H1 (cell line): ENCODE measurements at places on chromosomes 4 and X.

GRCh38 chr4:123587983-123588494, 191.4 kb downstream of the SPRY1 start:
- DNase-seq = no peak

- DNase-seq = no peak
Measured at GRCh38 chrX:38138900-38139299, 81.8 kb downstream of the SRPX start.

- no peak for DNase-seq
Measured at GRCh38 chr4:173501592-173502150, 28.4 kb downstream of the HAND2 start.

- DNase-seq = no peak
Measured at GRCh38 chr4:61485056-61485455, 284.9 kb downstream of the ADGRL3 start.

DNA sequence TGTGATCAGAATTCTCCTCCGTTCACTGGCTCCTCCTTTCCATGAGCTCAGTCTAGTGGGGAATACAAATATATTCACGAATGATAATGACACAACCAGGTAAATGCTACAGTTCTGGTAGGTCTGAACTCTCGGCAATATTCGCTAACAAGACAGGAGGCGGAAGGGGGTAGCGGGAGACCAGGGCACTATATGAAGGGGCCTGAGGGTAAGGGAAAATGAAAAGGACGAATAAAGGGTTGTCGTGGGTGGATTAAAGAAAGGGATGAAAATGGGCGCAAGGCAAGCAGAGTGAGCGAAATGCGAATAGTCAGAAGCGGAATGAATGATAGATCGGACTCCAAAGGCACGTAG, 743 bp downstream of the NKAP start:
- no peak for DNase-seq
